ENCODE measurements at places on chromosomes 11 and 22.

DNA sequence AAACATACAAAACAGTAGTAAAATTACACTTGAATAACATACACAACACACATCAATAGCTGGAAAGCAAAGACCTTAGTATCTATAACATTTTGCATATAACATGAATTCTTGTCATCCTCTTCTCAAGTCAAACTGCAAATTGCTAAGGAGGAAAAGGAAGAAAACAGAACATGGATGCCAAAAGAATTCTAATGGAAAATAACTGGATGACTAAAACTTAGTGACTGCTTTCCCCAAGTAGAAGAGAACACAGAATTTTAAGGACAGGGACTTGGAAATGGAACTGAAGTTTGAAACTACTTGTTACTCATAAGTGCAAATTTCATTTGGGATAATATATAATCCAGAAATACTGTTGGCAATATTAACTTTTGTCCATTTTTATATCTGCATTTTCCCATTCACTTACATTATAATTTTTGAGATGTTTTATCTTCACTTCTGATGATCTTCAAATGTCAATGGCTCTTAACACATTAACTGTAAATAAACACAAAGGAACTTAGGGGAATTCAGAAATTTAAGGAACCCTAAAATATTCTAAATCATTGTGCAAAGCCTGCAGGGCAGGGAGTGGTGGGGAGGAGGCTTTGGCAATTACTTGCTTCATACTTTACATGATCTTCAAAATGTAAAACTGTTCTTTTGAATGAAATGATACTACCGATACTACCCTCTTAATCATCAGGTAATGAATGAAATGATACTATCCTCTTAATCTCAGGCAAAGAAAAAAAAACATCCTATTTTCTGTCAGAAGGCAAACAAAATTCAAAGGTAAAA, 9.9 kb downstream of the MTMR2 start:
- DNase-seq = no peak

- DNase-seq = no peak
These were observed 343.0 kb downstream of the RAB38 start for GRCh38 chr11:87832211-87832610.

DNA sequence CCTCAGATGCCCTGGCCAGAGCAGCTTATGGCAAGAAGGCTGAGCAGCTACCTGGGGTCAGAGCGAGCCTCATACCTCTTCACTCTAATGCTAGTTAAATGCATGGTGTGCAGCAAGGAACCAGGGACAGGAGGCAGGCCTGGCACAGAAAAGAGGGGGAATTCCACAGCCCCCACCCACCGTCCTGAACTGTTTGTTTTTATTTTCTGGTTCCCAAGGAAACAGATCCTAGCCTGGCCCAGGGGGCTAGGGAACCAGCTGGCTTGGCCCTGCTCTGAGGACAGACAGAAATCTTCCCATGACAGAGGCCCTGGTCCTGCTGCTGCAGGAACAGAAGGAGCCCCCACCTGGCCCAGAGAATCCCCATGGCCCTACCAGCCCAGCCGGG, 40.4 kb downstream of the SLCO2B1 start:
- DNase-seq = no peak

GRCh38 chr11:7143908-7144307, 55.1 kb downstream of the RBMXL2 start:
- DNase-seq = peak; percentile 27

DNA sequence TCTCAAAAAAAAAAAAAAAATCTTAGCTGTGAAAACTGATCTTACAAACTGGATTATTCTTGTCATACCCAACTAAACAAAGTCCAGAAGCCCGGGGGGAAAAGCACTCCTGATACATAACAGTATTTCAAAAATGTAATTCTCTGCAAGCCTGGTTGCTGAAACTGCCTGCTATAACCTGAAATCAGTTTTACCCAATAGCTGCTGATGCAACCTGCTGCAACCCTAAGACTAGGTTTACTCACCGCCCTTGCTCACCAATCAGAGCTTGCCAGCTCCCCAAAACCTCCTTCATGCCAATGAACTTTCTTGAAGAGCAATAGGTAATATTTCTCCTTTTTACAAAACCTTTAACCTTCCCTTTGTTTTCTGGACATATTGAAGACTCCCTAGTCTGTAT, 12.4 kb downstream of the FGF19 start:
- peak; percentile 31 for DNase-seq

GRCh38 chr11:8098361-8098760, 17.4 kb downstream of the TUB start:
- DNase-seq = no peak

DNA sequence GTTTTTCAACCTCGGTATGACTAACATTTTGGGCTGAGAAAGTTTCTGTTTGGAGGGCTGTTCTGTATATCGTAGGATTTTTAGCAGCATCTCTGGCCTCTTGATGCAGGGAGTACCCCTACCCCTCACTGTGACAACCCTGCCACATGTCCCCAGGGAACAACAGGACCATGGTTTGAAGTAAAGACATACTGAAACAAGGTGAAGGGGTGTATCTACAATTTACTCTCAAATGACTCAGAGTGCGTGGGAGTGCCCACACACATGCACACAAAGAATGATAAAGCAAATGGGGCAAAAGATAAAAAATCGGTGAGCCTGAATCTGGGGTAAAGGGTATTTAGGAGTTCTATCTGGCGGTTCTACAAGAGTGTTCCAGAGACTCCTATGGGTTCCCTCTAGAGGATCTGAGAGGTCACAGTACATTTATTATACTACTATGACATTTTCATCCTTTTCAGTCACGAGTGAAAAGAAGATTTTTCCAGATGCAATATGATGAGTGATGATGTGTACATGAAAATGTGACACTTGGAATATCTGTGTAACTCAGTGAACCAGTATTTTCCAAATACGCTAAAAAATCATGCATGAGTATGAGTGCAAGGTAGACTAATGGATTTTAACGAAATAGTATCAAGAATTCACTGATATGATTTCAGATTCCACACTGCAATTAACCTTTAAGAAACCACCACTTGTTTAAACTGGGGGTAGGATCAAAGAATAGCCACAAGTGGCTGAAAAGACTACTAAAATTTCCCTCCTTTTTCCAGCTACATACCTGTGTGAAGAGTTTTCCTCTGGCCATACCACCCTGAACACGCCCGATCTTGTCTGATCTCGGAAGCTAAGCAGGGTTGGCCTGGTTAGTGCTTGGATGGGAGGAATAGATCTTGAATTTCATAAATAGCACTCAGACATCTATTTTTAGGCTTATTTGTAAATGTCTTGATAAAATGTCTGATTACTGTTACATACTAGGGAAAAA, 56.3 kb upstream of the YPEL1 start:
- DNase-seq = peak; percentile 77

GRCh38 chr22:49582181-49582580, 245.5 kb downstream of the BRD1 start:
- DNase-seq = no peak

DNA sequence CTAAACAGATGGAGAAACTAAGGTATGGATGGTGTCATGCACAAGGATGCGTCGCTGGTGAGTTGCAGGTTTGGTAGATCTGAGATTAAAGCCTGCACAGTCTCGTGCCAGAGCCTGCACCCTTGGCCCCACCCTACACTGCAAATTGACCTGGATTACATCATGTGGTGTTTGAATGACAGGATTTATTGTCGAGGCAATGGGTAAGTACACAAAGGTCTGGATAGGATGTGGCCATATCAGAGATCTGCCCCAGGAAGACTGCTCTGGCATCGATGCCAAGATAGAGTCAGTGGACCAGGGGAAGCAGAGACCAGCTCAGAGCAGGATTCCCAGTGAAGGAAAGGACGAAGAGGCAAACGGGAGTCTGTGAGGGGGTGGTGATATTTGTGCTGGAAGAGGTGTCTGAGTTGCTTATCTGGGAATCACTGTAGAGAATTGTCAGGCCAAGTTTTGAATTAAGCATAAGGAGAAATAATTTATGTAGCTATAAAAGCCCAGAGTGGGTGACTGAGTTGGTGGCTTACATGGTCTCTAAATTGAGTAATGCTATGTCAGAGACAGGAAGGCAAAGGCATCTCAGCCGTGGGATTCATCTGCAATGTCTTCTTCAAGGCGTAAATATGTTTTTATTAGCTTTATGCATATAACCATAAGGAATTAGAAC, 499.6 kb upstream of the B3GAT1 start:
- no peak for DNase-seq

Data from activated CD4-positive, alpha-beta T cell treated with anti-CD3 and anti-CD28 coated beads, Interleukin-10, Interleukin-2, amounts not matched to agents 100 ng/mL and 50 ng/mL, durations not matched to agents 16 hours and 8 hours (primary cell).